ENCODE measurements at places on chromosomes 3 and 15. TPM values are rescaled to one million over a fixed set of nuclear protein-coding genes. Genes with fewer than 3 reads are reported as not detected.

DNA sequence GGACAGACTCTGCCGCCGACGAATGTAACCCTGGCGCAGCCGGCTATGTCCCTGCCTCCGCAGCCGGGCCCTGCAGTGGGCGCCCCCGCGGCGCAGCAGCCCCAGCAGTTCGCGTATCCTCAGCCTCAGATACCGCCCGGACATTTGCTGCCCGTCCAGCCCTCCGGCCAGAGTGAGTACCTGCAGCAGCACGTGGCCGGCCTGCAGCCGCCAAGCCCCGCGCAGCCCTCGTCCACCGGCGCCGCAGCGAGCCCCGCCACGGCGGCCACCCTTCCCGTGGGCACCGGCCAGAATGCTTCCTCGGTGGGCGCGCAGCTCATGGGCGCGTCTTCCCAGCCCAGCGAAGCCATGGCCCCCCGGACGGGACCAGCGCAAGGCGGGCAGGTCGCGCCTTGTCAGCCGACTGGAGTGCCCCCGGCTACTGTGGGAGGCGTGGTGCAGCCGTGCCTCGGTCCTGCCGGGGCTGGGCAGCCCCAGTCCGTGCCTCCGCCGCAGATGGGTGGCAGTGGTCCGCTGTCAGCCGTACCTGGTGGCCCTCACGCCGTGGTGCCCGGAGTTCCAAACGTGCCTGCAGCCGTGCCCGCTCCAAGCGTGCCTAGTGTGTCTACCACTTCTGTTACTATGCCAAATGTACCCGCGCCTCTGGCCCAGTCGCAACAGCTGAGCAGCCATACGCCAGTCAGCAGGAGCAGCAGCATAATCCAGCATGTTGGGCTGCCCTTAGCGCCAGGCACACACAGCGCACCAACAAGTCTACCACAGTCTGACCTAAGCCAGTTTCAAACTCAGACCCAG is 2.4 kb downstream of the TSC22D2 start:
- DNase-seq, result peak; percentile 15

- DNase-seq, result no peak
Measured at GRCh38 chr3:104556372-104557078, 810.2 kb upstream of the ALCAM start.

- DNase-seq, result no peak
Measured at GRCh38 chr3:98778383-98778782, 15.2 kb downstream of the ST3GAL6 start.

Gene SKIC8
- total RNA-seq, result 55.4 TPM

DNA sequence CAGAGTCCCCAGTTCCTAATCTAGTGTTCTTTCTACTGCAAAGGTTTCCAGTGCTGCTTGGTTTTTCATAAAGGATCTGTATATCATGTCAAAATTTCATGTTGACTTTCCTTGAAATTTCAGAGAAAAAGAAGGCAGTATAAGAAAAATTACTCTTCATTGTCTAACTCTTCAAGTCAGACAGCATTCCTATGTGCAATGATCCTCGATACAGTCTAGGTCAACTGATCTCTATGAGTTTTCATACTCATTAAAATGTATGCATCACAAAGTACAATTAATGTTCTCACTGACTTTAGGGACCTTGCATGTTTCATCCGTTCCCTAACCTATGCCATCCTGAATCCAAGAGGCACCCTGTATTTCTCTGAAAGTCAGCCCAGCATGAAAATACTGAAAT is 317.3 kb downstream of the ZBTB20 start:
- no peak for DNase-seq

- no peak for DNase-seq
Measured at GRCh38 chr15:31156226-31156625, 54.7 kb upstream of the TRPM1 start.

Gene CHL1
- 954 TPM for total RNA-seq

Gene GOLGA8T
- 0.16 TPM for total RNA-seq

Gene GCNT3
- total RNA-seq, result not detected

- DNase-seq, result no peak
Measured at GRCh38 chr3:18345015-18345367, 80.1 kb downstream of the SATB1 start.

Gene HTR3E
- total RNA-seq, result not detected

GRCh38 chr15:43219929-43220928 is 589 bp downstream of the EPB42 start:
- DNase-seq, result no peak

Gene ADAMTS17
- total RNA-seq, result 5.1 TPM

DNA sequence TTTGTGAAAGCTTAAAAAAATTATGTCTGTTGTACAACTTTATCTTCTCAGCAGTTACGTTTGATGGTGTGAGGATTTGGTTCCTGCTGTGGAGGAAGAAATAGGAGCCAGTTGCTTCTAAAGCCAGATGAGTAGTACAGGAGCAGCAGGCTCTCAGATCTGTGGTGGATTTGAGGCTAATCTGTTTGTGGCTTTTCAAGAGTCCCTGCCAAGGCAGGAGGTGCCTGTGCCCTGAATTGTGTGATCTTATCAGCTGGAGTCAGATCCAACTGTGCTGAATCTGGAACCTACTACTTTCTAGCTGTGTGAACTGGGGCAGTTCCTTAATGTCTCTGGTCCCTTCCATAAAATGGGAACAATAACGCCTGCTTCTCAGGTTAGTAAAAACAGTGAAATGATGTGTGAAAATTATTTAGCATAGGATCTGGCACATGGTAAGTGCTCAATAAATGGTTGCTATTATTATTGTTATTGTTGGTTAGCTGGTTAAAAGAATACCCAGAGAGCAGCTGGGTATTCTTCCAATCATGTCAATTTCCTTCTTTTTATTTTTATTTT is 7.7 kb downstream of the CLDN11 start:
- no peak for DNase-seq

DNA sequence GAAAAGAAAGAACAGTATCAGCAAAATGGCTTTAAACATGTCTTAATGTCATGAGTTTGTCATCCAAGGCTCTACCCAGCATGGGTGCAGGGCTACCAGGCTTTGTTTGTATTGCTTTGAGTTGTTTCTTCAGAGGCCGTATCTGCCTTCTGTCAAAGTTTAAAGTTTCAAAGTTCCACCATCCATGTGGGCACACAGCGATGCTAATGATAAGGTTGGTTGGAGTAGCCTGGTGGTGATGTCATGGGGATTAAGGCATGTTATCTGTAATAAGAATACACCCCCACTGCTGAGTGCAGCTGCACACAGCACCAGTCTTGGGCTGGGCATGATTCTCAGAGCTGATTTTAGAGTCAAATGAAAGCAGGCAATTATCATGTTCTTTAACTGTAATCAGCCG is 72.0 kb upstream of the LRTM1 start:
- no peak for DNase-seq

Gene CD96
- total RNA-seq, result not detected

GRCh38 chr15:99197856-99198255 is 51.5 kb downstream of the TTC23 start:
- no peak for DNase-seq

Gene MYO5C
- total RNA-seq, result 1.2 TPM

DNA sequence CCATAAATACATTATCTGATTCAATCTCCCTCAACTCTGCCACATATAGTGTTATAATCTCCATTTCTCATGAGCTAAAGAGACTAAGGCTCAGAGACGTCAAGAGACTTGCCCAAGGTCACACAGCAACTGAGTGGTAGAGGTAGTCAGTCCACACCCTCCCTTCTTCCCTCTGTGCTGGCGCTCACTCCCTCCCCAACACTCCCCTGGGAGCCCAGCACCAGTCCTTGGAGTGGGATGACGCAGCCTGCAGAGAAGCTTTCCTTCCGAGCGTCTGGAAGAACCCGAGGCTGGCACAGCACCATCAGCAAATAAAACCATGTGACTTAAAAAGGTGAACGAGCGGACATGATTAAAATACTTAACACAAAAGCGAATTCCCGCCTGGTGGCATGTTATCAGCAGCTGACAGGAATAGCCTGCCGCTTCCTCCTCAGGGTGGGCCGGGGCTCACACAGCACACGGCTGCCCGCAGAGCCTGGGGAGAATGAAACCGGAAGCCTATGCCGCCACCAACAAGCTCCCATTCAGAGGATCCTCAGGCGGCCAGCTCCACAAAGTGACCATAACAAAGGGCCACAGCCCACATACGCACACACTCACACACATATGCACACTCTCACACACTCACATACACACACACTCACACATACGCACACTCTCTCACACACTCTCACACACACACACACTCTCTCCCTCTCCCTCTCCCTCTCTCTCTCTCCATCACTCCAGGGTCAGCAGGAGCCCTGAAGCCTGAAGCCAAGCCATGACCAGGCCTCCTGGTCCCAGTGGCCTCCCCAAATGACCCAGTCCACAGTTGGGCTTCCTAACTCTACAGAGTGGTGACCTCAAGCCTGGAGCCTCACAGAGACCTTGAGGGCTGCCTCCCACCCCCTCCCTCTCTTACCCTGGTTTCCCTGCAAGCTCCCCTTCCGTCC is 120.5 kb downstream of the XXYLT1 start:
- DNase-seq, result peak; percentile 57

DNA sequence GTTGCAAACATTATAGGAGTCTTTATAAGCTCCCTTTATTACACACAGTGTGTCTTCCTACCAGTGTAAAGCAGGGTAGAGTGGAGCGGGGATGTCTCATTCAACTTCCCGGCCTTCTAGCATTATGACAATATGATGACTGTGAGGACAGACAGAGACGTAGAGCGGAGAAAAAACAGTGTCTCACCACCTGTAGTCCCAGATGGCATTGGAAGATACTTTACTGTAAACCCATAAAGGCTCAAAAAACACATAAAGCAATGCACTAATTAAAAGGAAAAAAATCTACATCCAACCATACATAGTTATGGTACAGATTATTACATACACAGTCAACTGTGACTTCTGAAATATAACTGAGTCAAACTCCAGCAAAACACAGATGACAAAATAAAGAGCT is 383.7 kb downstream of the MAGI1 start:
- no peak for DNase-seq
